Left renal cortex interstitium (tissue), 4 donors: ENCODE measurements at places on chromosomes 2 and 18. TPM values are rescaled to one million over a fixed set of nuclear protein-coding genes. Genes with fewer than 3 reads are reported as not detected.

GRCh38 chr2:45259547-45260160 is 250.4 kb upstream of the SIX2 start:
- DNase-seq: no peak

Gene HAAO
- 36.7 TPM for polyA plus RNA-seq

Gene FAP
- 11.1 TPM for polyA plus RNA-seq

- no peak for DNase-seq
Observed at GRCh38 chr2:164903204-164903603, 52.1 kb downstream of the SLC38A11 start.

- DNase-seq: no peak
Observed at GRCh38 chr2:207251573-207252192, 85.9 kb upstream of the KLF7 start.

Gene CCDC141
- 0.39 TPM for polyA plus RNA-seq

Gene MC4R
- polyA plus RNA-seq: 0.26 TPM

GRCh38 chr2:205994344-205994743 is 91.6 kb downstream of the INO80D start:
- no peak for DNase-seq

GRCh38 chr18:68759308-68759707 is 38.6 kb upstream of the CCDC102B start:
- DNase-seq: no peak

DNA sequence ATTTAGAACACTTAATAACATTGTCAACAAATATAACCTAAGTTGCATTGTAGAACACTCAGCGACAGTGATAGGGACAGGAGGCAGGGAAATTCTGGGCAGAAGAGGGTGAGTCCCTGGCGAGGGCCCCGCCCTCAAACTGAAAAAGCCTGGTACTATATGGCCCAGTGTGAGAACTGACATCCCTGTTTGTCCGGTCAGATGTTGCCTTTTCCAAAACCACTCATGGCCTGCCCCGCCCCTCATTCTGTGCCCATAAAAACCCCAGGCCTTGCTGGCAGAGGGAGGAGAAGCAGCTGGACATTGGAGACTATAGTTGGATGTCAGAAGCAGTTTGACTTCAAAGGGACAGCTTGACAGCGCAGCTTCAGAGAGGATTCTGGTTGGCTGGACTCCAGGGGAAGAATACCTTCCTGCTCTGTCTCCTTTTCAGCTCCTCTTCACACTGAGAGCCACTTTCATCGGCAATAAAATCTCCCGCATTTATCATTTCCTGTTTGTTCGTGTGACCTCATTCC is 47.0 kb downstream of the FAM117B start:
- no peak for DNase-seq

- no peak for DNase-seq
Observed at GRCh38 chr2:217045700-217046475, 186.0 kb upstream of the TNP1 start.

- DNase-seq: no peak
Observed at GRCh38 chr2:95012881-95013550, 12.5 kb upstream of the MAL start.

DNA sequence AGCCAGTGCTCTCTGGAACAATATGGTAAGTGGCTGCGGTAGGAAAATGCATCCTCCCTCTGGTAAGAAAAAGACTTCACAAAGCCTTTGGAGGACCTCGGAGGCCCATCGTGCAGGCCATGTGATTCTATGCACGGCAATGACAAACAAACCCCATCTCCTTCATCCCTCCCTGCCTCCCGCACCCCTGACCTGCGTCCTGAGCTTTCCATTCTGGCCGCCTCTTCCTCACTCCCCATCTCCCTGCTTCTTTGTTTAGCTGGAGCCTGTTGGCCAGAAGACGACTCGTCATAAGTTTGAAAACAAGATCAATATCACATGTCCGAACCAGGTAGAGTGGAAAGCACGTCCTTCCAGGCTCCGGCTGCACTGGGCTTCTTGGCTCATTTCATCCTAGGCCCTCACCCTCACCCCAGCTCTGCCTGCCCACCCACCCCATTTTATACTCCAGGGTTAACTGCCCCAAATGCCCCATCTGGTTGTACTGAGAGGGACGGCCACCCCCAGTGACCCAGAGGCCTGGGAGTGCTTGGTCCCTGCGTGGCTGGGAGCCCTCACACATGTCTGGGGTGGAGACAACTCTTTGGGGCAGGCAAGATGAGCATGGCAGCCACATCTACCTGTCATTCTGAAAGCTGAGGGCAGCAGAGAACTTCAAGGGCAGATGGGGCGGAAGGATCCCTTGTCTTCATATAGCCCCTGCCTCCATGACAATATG is 94.0 kb downstream of the PLB1 start:
- DNase-seq: no peak

Gene SCYGR4
- not detected for polyA plus RNA-seq

DNA sequence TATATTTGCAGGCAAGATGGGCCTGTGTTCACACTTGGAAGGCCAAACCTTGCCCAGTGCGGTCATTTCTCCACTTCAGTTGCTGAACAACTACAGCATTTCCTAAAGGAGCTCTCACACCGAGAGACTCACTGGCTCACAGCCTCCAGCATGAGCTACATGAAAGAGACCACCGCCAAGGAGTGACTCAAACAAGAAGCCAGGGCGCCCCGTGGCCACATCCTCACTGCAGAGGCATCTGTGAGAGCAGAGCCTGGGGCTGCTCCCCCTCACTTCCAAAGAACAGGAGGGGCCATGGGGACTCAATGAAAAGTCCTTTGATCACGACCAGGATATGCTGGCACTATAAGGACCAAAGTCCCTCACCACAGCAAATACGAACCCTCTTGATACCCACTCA is 50.0 kb downstream of the TMEM163 start:
- no peak for DNase-seq

GRCh38 chr18:24561369-24561965 is 101.0 kb downstream of the HRH4 start:
- DNase-seq: no peak

Gene GATA6
- 8.0 TPM for polyA plus RNA-seq

DNA sequence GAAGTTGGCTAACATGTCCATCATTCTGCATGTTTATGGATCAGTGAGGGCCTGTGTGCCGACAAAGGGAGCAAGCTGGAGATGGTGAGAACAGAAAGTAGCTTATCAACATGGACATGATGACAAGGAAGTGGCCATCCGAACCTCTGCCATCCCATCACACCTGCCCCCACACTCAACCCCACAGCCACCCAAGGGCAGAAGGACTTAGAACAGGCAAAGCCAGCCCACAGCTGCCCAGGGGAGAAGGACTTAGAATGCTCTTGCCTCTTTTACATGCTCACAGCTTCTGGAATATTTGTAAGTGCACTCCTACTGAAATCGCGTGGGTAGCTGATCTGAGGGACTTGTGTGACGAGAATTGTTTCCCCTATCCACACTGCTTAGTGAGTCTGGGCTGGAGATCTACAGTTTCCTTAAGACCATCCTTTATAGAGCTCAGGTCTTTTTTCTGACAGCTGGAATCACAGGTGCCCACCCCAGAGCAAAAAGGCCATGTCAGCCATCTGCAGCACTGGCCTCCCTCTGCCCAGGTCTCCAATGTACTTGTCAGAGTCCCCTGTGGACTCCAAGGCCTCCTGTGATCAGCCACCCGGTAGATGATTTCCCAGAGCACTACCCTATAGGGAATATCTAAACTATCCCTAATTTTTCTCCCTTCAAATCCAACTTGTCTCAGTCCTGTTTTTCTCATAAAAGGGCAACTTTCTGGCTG is 154.1 kb downstream of the SMAD7 start:
- DNase-seq: no peak

DNA sequence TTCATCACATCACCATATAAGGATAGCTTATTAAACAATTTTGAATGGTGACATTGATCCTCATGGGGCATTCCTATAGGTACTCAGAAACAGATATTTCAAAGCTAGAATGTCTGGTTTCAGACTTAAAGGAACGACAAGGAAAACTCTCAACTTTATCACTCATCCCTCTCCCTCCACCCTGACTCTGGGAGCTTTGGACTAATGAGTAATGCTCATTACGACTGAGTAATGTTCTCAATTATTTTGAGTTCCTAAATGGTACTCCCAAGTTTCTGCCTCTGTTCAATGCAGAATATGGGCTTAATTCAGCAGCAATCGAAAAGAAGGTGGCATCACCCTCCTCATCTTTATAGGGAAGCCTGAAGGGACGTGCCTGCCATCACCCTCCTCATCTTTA is 43.4 kb downstream of the RFX8 start:
- DNase-seq: no peak

Gene PKDCC
- polyA plus RNA-seq: 414 TPM

DNA sequence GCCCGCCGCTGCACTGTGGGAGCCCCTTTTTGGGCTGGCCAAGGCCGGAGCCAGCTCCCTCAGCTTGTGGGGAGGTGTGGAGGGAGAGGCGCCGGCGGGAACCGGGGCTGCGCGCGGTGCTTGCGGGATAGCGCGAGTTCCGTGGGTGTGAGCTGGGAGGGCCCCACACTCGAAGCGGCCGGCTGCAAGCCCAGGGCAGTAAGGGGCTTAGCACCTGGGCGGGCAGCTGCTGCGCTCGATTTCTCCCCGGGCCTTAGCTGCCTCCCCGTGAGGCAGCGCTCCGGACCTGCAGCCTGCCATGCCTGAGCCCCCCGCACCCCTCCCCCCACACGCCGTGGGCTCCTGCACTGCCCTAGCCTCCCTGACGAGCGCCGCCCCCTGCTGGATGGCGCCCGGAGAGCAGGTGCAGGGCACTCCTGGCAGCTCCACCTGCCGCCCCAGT is 124.4 kb downstream of the CCDC178 start:
- no peak for DNase-seq

GRCh38 chr2:25198209-25198525 is 29.8 kb upstream of the POMC start:
- DNase-seq: no peak

- no peak for DNase-seq
Observed at GRCh38 chr2:162244541-162245031, 1.3 kb upstream of the FAP start.

- DNase-seq: no peak
Observed at GRCh38 chr2:236352761-236353593, 88.8 kb upstream of the ASB18 start.

GRCh38 chr18:47605093-47605492 is 325.4 kb downstream of the SMAD2 start:
- DNase-seq: no peak

DNA sequence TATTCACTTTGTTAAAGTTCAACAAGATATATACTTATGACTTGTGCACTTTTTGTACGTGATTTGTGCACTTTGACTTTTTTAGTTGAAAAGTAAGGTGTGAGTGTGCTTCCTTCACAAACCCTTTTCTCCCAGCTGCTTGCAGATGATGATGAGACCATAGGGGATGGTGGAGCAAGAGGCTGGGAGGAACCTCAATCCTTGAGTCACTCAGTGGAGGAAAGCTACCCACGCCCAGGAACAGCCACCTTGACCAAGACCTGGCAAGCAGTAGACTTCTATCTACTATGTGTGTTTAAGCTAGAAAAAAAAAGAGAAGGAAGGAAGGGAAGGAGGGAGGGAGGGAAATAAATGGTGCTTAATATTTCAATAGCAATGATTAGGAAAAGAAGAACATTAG is 25.2 kb upstream of the TAF1B start:
- DNase-seq: no peak

- DNase-seq: no peak
Observed at GRCh38 chr2:88754585-88755320, 63.3 kb downstream of the RPIA start.

Gene KCNJ3
- polyA plus RNA-seq: 6.9 TPM

DNA sequence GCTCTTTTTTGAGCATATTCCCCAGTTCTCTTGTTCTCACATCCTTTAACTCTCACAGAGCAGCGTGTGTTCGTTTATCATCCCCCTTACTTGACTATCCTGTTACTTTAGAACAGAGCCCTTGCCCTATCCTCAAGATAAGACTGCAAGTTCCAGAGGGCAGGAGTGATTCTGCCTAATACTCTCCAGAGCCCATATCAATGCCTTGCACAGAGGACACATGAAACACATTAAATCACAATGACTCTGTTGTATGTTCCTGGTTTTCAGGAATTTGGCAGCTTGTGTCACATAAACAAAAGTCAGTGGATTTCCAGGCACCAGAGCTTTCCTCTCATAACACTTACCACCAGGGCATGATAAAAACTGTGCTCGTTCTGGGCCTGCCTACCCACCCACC is 156.7 kb downstream of the RNF144A start:
- DNase-seq: no peak

Gene HOXD4
- polyA plus RNA-seq: 40.9 TPM

- DNase-seq: no peak
Observed at GRCh38 chr2:33812707-33813106, 213.6 kb upstream of the FAM98A start.

GRCh38 chr2:239730897-239731296 is 294.2 kb downstream of the NDUFA10 start:
- no peak for DNase-seq

DNA sequence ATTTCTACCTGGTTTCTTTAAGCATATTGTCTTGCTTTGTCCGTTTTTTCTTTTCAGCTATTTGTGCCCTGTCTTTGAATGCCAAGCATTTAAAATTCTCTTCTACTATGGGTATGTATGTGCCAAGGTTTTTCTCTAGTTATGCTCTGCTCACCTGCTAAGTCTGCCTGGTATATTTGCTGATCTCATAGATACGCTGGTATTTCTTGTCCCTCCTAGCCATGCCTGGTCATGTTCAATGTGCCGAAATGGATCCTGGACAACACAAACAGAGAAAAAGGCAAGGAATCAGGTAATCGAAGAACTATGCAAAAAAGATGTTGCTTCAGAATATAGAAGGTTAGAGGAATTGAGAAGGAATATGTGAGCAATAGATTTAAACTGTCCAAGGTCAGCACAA is 14.9 kb upstream of the KDM3A start:
- DNase-seq: no peak

GRCh38 chr2:116809109-116809508 is 1005.4 kb upstream of the DDX18 start:
- DNase-seq: no peak

GRCh38 chr18:75114231-75114764 is 94.6 kb downstream of the PTGR3 start:
- no peak for DNase-seq

Gene TBR1
- 0.04 TPM for polyA plus RNA-seq

DNA sequence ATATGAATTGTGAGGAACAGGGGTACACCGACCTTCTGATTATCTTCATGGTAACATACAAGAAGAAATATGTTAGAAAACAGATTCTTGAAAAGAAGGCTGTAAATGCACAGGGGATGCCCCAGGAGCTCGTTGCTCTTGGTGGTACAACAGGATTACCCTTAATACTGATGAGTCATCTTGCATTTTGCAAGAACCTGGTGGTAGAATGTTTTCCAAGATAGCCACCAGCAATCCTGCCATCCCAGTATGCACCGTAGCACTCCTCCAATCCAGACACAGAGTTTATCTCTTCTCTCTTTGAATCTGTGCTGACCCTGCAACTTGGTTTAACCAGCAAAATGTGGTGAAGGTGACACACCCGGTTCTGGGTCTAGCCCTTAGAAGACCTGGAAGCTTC is 238.3 kb downstream of the EN1 start:
- DNase-seq: no peak

- no peak for DNase-seq
Observed at GRCh38 chr2:133422931-133423351, 145.3 kb downstream of the NCKAP5 start.
